ENCODE measurements at places on chromosomes 4 and X. TPM values are rescaled to one million over a fixed set of nuclear protein-coding genes. Genes with fewer than 3 reads are reported as not detected.

The NALF2 gene
- 1.9 TPM for total RNA-seq

The OPN1MW gene
- not detected for total RNA-seq

The CT45A10 gene
- not detected for total RNA-seq

The SPANXD gene
- not detected for total RNA-seq

The CT45A8 gene
- total RNA-seq = not detected

The ADRA2C gene
- 2.2 TPM for total RNA-seq

The KIT gene
- total RNA-seq = 33.4 TPM

DNA sequence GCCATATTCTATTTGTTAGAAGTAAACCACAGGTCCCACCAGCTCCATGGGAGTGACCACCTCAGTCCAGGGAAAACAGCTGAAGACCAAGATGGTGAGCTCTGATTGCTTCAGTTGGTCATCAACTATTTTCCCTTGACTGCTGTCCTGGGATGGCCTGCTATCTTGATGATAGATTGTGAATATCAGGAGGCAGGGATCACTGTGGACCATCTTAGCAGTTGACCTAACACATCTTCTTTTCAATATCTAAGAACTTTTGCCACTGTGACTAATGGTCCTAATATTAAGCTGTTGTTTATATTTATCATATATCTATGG lies 16.1 kb downstream of the TLR8 start:
- DNase-seq = no peak

DNA sequence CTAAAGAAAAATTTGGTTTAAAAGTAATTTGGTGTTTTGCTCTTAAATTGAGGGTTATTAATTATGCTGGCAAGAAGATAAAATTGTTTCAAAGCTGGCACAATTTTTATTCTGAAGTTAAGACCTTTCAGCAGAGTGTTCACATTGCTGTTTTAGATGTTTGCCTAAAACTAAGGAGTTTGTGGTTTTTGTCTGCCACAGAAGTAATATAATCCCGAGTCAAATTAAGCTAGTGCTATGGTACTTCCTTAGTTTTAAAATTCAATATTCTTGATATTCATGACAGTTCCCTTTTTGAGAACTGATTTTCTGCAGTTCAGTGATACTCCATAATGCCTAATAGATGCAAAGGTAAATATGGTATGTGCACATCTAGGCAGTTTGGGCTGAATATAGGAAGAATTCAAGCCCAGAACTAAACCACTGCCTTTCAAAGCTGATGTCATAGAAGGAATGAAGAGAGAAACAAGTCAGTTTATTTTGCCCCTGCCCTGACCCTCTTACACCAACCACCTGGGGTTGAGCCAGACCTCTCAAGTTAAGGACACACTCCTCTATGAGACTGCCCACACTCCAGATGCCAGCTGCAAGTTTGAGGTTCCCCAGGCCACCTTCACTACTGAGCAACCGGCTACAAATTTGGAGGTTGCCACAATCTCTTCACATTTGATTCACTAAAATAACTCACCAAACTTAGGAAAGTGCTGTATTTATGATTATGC lies 32.1 kb upstream of the VEGFC start:
- no peak for DNase-seq

GRCh38 chrX:13647709-13648212 lies 5.2 kb upstream of the TCEANC start:
- DNase-seq = no peak

GRCh38 chr4:167930166-167930565 lies 162.2 kb upstream of the ANXA10 start:
- no peak for DNase-seq

DNA sequence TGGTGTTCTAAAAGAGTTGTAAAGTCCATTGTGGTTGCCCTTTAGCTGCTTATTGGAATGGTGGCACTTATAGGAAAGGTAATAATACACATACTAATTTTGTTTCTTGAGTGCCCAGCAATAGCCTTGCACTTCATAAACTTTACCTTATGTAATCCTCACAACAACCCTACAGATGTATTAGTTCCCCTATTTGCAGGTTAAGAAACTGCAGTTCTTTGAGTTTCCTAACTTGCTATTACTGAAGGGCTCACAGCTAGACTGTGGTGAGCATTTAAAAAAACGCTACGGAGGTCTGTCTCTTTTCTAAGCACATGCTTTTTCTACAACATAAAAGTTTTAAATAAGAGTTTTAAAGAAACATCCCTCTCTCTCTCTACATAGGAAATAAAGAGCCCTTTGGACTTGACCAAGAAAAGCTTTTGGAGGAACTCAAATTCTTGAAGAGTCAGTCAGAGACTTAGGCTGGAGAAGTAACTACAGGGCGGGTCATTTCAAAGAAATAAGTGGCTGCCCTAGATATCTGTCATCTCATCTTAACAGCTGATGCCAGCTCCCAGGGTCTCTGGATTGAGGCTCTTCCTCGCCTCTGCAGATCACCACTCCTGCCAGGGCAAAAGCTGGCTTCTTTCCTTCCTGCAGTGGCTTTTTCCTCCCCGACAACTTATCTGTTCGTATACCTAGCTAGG lies 42.0 kb upstream of the FBXW7 start:
- no peak for DNase-seq

GRCh38 chr4:60891947-60892346 lies 308.2 kb upstream of the ADGRL3 start:
- no peak for DNase-seq

DNA sequence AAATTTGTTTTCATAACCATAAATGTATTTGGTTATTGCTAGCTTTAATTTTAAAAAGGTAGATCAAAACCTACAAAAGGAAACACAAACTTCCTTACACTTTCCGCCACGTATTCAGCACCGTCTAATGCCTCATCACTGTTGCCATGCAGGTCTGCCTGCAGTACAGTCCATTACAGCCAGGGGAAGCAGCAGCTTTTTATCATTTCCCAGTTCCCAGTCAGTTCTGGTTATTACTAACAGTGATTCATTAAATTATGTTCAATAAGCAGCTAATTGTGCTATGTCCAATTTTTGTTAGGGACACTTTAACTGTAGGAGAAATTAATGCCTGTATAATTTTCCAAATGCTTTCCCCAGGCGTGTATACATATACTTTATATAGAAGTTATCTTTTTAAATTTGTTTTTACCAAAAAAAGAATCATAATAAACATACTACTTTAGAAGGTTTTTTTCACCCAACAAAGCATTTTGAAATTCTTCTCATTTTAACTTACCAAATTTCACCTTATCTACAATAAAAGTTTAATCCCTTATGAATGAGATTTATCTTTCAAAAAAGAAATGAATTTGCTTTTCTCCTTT lies 93.3 kb downstream of the ANXA3 start:
- no peak for DNase-seq

- DNase-seq = no peak
Measured at GRCh38 chr4:174340714-174341113, 57.0 kb downstream of the CEP44 start.

GRCh38 chr4:39609454-39609931 lies 29.2 kb downstream of the SMIM14 start:
- no peak for DNase-seq

- DNase-seq = no peak
Measured at GRCh38 chrX:12349201-12349600, 210.9 kb downstream of the FRMPD4 start.

DNA sequence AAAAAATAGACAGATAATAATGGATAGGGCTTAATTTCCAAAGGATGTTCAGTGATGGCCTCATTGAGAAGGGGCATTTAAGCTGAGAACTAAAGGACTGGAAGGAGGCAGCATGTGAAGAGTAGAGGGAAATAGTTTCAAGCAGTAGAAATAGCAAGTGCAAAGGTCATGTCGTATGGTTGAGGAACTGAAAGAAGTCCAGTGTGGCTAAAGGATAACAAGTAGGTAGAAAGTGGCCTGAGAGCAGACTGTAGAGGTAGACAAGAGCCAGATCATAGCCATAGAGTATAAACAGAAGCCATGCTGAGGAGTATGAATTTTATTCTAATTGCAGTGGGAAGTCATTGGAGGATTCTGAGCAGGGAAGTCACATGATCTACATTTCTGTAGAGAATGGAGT lies 72.3 kb downstream of the GRIA3 start:
- DNase-seq = no peak

DNA sequence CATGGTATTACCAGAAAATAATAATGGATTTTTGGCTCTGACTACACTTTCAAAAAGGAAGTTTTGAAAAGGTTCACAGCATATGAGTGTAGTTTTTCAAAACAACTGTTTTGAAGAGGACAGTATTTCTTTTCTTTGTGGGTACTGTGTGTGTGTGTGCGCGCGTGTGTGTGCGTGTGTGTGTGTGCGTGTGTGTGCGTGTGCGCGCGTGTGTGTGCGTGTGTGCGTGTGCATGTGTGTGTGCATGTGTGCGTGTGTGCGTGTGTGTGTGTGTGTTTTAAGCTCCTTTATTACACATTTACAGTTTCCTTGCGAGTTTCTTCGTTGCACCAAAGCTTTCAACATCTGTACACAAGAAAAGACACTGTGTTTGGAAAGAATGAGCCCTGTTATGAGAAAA lies 755.4 kb downstream of the SH3BGRL start:
- DNase-seq = no peak

DNA sequence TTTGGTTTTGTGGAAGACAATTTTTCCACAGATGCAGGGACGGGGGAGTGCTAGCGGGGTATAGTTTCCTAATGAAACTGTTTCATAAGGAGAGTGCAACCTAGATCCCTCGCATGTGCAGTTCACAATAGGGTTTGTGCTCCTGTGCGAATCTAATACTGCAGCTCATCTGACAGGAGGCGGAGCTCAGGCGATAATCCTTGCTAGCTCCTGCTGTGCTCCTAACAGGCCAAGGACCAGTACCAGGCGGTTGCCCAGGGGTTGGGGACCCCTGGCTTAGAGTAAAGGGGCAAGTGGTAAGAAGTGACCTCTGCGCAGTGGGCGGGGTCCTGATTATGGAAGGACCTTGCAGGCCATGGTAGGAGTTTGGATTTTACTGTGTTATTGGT lies 3.8 kb downstream of the SCML1 start:
- no peak for DNase-seq

DNA sequence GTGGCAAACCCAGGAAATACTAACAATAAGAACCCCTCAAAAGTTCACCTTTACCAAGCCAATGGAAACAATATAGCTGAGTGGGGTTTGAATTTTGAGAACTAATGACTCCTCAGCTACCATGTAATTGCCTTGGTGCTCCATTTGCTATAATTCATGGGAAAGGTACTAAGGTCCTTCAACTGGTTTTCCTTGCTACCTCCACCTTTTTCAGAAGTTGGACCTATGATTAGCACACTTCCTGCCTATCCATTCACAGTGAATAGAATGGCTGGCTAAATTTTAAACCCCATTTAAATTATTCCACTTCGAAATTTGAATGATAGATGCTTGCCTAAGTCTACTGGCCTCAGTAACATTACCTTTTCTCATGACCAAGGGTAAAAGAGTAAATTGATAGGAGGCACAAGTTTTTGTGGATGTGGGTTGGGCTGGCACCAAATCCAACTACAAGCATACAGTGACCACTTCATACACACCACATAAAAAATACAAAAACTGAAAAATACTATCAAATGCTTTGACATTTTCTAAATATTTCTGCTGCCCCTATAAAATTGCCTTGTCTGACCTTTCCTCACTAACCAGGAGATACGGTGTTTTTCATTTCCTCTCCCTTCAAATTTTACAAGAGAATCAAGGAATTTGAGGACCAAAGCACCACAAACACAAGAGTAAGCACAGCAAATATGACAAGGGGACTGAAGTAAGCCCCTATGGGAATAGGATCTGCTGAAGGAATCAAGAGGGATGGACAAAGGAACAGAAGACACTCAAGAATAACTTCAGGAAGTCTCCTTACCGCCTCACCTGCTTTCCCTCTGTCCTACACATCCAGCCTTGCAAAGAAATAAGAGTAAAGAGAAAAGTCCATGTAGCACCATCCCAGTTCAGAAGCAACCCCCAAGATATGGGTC lies 255.5 kb downstream of the CHIC1 start:
- DNase-seq = no peak

- DNase-seq = no peak
Measured at GRCh38 chrX:129934952-129935351, 29.0 kb downstream of the UTP14A start.

DNA sequence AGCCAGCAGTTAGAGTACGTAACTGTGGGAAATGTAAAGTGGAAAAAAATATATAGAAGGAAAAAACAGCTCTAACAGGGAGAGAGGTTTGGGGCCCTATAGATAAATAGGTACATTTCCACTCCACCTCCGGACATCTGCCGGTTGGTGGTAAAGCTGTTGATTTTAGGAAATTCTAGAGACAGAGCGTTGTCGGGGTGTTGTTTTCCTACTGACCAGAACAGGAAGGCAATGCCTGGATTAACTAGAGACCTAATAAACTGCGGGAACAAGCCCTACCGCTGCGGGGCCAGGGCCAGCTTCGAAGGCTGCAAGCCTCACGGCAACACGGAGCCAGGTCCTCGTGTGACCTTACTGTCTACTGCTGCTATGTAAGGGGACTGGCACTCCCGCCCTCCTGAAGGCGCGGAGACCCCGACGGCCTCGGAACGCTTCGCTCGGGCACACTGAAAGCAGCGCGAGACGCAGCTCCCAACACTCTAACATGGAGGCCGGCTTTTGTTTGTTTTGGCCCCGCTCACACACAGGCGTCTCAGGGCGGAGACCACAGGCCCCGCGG lies 702 bp upstream of the CDKN2AIP start:
- no peak for DNase-seq

DNA sequence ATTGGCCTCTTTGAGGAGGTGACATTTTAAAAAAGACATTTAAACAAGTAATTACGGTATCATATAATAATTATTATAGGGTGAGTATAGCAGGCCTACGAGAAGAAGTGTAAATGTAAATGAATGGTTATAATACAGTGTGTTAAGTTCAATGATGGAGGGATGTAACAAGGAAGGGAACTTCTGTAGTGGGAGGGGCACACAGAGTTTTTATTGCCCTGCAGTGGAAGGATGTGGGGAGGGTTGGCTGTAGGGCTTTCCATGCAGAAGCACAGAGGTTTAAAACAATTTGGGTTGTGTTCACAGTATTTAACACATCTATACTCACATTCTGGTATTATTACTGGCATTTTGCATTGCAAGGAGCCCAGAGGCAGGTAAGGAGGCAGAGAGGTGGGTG lies 41.1 kb downstream of the AFF1 start:
- DNase-seq = no peak

GRCh38 chr4:39759569-39759968 lies 61.6 kb downstream of the UBE2K start:
- no peak for DNase-seq

- no peak for DNase-seq
Measured at GRCh38 chr4:41878170-41878969, 56.9 kb upstream of the TMEM33 start.

GRCh38 chrX:79182616-79183015 lies 38.1 kb downstream of the GPR174 start:
- no peak for DNase-seq

- no peak for DNase-seq
Measured at GRCh38 chrX:53817548-53817947, 131.0 kb upstream of the HUWE1 start.

GRCh38 chr4:176810481-176811249 lies 17.9 kb upstream of the VEGFC start:
- DNase-seq = no peak

- no peak for DNase-seq
Measured at GRCh38 chrX:113699939-113700338, 859.3 kb upstream of the AMOT start.

GRCh38 chr4:121951521-121952110 lies at the start of gene TRPC3:
Gene TRPC3, minus strand, starts transcription at chr4:121952060. Its CDS starts 380 bp downstream, at chr4:121951680.
- DNase-seq = peak; percentile 18

GRCh38 chrX:110167952-110168451 lies 149.9 kb downstream of the AMMECR1 start:
- DNase-seq = no peak

GRCh38 chr4:114725066-114725465 lies 126.5 kb downstream of the UGT8 start:
- DNase-seq = no peak
